ENCODE measurements at places on chromosomes 3 and 15. TPM values are rescaled to one million over a fixed set of nuclear protein-coding genes. Genes with fewer than 3 reads are reported as not detected.

The PLS1 gene
- 20.6 TPM for total RNA-seq

The LNP1 gene
- total RNA-seq, result 1.0 TPM

The RASGRP1 gene
- total RNA-seq, result not detected

The SLC28A1 gene
- total RNA-seq, result not detected

The NFKBIZ gene
- total RNA-seq, result 15.9 TPM

The CD96 gene
- 0.10 TPM for total RNA-seq

The GANC gene
- 33.4 TPM for total RNA-seq

The CDHR4 gene
- not detected for total RNA-seq

The CHRD gene
- total RNA-seq, result not detected

The GOLGA8Q gene
- total RNA-seq, result 0.21 TPM

The OIP5 gene
- 15.8 TPM for total RNA-seq

The LRRC15 gene
- not detected for total RNA-seq

The HHATL gene
- not detected for total RNA-seq

The CCRL2 gene
- not detected for total RNA-seq

The LMOD3 gene
- not detected for total RNA-seq

The CIB1 gene
- total RNA-seq, result 61.2 TPM

The RPL29 gene
- total RNA-seq, result 1,319 TPM

The GOLGA8T gene
- 0.10 TPM for total RNA-seq

The LRRC2 gene
- total RNA-seq, result 0.68 TPM

The LIPC gene
- not detected for total RNA-seq

The TRH gene
- not detected for total RNA-seq

The OXTR gene
- 0.63 TPM for total RNA-seq

The IDH2 gene
- total RNA-seq, result 60.1 TPM

The C3orf20 gene
- not detected for total RNA-seq

The A4GNT gene
- total RNA-seq, result not detected

The MTHFS gene
- total RNA-seq, result 23.1 TPM

The FAM219B gene
- 43.3 TPM for total RNA-seq

The DUOX2 gene
- 0.39 TPM for total RNA-seq

The PLCB2 gene
- 1.5 TPM for total RNA-seq

The FAM162A gene
- total RNA-seq, result 41.3 TPM

The TEX9 gene
- total RNA-seq, result 4.9 TPM

The CAND2 gene
- total RNA-seq, result 1.9 TPM
